ENCODE measurements at places on chromosomes 2 and 18. TPM values are rescaled to one million over a fixed set of nuclear protein-coding genes. Genes with fewer than 3 reads are reported as not detected.

DNA sequence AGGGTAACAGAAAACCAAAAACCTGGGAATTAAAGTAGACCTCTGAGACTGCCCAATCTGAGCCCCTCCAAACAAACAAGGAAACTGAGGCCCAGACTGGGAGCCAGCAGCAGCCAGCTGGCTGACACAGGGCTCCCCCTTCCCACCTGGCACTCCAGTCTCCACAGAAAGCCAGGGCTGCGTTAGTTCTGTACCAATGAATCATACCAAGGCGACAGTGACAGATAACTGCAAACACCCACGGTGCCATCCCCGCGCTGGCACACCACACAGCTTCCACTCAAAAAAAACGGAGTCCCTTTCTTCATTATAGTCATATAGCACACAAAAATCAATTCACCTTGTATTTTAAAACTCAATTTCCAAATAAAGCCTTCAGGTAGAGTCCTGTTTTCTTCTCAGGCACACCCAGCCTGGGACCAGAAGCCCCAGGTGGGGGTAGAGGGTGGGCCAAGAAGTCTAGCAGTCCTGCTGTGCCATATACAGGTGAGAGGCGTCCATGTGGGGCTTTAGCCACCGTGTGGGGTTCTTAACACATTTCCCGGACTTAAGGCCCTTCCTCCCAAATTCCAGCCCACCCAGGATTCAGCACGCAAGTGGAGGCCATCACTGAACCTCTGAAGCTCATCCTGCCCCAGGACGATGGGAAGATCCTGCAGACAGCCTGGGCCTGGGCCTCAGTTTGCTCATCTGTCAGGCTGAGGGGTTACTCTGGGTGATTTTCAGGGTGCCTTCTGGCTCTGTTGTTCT, 1.2 kb downstream of the PER2 start:
- DNase-seq, result no peak

Gene REEP1
- polyA plus RNA-seq, result 76.7 TPM

Gene GPR75
- polyA plus RNA-seq, result 1.5 TPM

GRCh38 chr2:232329716-232330067, 48.9 kb upstream of the ALPP start:
- no peak for DNase-seq

DNA sequence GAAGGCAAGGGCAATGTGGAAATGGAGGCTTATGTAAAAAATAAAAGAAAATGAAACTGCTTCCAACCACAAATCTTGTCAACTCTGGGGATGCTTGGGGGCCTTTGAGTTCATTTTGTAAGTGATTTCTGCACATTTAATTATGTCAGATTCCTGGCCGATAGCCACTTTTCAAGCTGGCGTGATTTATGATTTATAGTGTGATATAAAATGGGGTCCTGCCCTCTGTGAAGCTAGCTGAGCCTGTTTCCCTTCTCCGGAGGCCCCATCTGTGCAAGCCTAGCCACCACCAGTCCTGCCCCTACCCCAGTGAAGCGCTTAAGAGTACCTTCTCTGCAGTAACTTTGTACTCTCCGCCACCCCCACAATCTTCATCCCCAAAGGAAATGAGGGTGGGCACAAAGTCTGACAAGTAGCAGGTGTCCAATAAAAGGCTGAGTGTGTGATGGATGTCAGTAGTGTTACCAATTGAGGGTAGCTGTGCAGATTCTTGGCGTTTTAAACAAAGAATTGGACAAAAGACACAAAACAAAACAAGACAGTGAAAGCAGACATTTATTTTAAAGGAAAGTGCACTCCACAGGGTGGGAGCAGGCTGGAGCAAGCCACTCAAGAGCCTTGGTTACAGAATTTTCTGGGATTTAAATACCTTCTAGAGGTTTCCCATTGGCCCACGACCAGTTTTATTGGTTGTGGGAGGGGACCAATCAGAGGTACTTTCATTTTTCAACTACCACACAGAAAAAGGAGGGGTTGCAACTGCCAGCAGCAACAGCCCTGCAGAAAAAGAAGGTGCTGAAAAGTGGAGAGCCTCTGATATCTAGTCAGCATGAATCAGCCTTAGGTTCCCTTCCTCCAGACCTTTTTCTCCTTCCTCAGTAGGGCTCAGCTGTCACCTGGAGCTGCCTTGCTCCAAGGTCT, 39.0 kb upstream of the SIX3 start:
- no peak for DNase-seq

Gene TUBB6
- 224 TPM for polyA plus RNA-seq

- DNase-seq, result no peak
Measured at GRCh38 chr2:179037807-179038206, 12.1 kb downstream of the CCDC141 start.

Gene CCBE1
- polyA plus RNA-seq, result 3.3 TPM

Gene AQP12B
- polyA plus RNA-seq, result 1.1 TPM

GRCh38 chr2:196073521-196073920, 4.9 kb upstream of the DNAH7 start:
- no peak for DNase-seq

DNA sequence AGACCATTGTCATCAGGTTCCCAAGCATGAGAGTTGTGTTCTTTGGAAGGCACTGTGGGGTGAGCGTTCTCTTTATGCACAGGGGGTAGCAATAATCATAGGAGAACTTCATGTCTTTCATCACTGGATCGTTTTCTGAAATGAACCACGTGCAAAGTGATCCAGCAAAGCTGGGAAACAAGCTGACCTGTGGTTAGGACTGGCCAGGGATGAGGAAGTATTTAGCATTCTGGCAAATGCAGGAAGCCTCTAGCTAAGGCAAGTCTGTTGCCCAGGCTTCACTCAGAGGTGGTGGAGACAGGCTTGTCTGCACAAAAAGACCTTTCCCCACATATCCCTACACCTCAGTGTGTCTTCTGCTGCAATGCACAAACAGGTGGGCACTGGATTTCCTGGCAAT, 58.6 kb downstream of the MMADHC start:
- no peak for DNase-seq

Gene HADHB
- 108 TPM for polyA plus RNA-seq

DNA sequence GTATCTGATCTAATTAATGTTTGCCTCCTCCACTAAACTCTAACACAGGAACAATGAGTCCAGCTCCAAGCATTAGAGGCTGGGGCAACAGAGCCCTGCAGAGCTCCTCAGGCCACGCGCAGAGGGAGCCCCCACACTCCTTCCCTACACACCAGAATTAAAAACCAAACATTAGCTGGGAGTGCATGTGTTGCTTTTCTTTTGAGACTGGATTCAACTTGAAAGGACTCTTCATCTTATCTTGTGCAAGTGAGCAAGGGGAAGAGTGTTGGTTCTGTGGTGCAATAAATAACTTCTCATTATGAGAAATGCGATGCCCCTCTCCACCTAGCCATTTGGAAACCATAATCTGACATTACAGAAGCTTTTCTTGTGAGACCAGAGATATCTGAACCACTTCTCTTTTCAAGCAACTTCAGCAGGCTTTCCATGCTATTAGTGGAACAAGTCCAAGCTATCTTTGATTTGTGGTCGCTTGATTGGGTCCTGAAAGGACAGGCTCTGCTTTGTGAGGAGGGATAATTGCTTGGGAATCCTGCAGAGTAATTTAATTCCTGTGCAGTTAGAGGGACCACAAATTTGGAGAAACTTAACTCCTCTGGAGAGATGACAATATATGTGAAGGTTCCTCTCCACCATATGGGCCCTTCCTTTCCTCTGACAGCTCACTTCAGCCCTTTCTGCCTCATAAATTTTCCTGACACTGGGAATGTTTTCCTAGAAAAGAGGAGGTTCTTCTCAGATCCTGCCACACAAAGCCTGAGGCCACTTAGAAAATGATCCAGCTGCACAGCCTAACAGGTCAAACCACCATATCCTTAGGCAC, 112.5 kb downstream of the ATL2 start:
- no peak for DNase-seq

- no peak for DNase-seq
Measured at GRCh38 chr2:102158011-102158755, 15.6 kb downstream of the IL1R1 start.
